ENCODE measurements at places on chromosomes 12 and 14.
A peak's percentile ranks its signal among the peaks of the same experiment; 100 is the strongest.

DNA sequence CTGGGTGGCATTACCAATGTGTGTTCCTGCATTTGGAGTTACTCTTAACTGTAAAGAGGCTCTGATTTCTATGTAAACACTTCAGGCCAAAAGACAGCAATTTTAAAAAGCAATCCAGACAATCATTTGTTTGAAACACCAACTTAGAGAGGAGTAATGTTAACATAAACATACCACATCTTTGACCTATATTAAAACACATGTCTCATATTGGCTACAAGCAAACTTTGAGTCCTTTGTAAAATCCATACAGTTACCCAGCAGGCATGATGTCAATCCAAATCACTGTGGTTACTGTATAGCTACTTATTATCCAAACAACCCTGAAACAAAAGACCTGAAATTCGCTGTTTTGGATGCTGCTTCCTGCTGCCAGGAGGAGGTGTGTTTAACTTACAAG, 7.5 kb upstream of the G2E3 start:
- no peak for DNase-seq

- peak; percentile 59 for DNase-seq
These were observed 2.2 kb downstream of the MMP17 start for GRCh38 chr12:131830335-131830913.

DNA sequence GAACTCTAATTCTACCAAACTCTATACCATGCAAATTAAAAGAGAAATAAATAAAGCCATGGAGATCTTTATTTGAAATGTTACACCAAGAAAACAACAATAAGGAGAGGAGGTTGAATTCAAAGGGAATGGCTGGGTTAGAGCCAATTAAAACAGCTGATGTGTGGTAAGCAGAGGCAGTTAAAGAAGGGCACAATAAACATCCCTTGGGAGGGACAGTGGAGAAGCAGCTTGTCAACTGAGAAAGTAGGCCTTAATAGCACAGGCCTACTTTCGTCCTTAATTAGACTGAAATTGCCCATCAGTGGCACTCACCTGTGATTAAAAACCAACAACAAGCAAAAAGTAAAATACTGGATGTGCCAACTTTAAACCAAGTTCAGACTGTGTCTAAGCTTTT, 16.3 kb upstream of the NAV3 start:
- no peak for DNase-seq

GRCh38 chr12:2963154-2963759, 4.1 kb downstream of the TEAD4 start:
- no peak for DNase-seq

- no peak for DNase-seq
These were observed 85.9 kb upstream of the CCDC91 start for GRCh38 chr12:28104316-28104715.

- DNase-seq, result no peak
These were observed 159.4 kb upstream of the TMTC2 start for GRCh38 chr12:82527165-82527780.

DNA sequence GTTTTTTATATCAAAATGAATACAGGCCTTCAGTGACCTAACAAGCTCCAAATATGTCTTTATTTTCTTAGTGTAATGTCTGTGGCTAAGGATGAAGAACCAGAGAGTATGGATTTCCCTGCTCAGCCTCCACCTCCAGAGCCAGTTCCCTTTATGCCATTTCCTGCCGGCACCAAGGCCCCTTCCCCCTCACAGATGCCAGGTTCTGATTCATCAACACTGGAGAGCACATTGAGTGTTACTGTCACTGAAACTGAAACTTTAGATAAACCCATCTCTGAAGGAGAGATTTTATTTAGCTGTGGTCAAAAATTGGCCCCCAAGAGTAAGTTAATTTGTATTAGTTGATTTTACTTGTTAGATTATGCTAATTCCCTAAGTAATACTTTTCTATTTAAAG, 61.0 kb downstream of the KIAA0586 start:
- DNase-seq, result no peak

- no peak for DNase-seq
These were observed 94.6 kb upstream of the MUCL1 start for GRCh38 chr12:54759751-54760150.

- DNase-seq, result no peak
These were observed 368.3 kb downstream of the ZFP36L1 start for GRCh38 chr14:68424443-68425172.

- no peak for DNase-seq
These were observed 2.3 kb downstream of the RFX4 start for GRCh38 chr12:106585105-106585520.

DNA sequence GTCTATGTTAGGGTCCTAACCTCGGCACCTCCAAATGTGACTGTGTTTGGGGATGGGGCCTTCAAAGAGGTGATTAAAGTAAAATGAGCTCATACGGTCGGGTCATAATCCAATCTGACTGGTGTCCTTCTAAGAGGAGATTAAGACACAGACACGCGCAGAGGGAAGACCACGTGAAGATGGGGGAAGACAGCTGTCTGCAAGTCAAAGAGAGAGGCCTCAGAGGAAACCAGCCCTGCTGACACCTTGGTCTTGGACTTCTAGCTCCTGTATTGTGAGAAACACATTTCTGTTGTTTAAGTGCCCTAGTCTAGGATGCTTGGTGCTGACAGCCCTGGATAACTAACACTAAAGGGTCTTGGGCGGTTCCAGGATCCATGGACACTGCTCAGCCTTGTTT, 109.6 kb downstream of the DICER1 start:
- DNase-seq, result no peak

DNA sequence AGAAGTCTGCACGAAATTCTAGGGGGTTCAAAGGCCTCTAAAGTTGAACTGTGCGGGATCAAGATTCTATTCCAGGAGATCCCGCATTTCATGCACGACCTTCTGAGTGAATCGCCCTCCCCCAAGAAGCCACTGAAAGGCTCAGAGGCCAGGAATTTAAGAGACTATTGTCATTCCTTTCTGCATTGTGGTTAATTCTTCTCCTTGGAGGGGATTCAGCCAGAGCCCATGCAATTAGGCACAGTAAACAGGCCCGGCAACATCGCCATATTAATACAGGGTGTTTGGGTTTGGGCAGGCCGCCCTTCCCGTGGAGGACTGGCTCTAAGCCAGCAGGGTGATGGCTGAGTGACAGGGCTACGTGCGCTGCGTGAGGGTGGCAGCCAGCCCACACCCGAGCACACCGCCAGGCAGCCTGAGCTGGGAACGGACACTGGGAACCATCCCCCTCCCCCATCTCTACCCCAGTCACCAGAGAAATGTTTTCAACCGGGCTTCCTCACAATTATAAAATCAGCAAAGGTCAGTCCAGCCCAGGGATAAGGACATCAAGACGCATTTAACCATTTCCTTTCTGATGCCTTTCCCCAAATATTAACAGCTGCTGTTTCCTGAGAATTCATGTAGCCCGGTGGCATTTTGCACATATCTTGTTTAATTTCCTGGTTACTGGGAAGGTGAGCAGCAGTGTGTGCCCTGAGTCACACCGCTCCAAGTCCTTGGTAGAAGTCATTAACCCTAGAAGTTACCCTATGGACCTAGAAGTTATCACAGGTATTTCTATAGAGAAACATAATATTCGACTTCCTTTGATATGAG, 12.5 kb downstream of the EGLN3 start:
- DNase-seq, result no peak

- no peak for DNase-seq
These were observed 406.9 kb downstream of the LRIG3 start for GRCh38 chr12:58513301-58513834.

- DNase-seq, result no peak
These were observed 8.8 kb upstream of the LGR5 start for GRCh38 chr12:71430756-71431155.

DNA sequence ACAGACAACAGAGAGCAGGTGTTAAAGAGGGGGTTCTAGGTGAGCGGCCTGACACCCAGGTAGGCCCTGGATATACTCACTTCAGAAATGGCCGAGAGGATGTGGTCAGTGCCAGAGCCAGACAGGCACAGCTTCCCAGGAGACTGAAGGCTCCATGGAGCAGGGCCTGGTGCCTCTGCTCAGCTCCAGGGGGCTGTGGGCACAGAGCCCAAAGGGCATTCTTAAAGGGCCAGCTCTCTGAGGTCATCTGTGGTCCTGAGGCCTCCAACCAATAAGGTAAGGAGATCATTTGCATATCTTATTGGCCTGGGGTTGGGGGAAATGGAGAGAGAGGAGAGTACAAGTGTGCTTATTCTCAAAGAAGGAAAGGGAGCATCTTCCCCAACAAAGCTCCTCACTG, 9.7 kb upstream of the PCK2 start:
- no peak for DNase-seq
